ENCODE measurements at places on chromosomes 16 and 17. TPM values are rescaled to one million over a fixed set of nuclear protein-coding genes. Genes with fewer than 3 reads are reported as not detected.
A peak's percentile ranks its signal among the peaks of the same experiment; 100 is the strongest.

OR3A3 gene
- total RNA-seq: not detected

CACNG3 gene
- not detected for total RNA-seq

TNFRSF13B gene
- total RNA-seq: not detected

PRCD gene
- total RNA-seq: 21.4 TPM

DBNDD1 gene
- 8.1 TPM for total RNA-seq

KRTAP1-1 gene
- total RNA-seq: not detected

C17orf78 gene
- total RNA-seq: not detected

C17orf50 gene
- not detected for total RNA-seq

DNA sequence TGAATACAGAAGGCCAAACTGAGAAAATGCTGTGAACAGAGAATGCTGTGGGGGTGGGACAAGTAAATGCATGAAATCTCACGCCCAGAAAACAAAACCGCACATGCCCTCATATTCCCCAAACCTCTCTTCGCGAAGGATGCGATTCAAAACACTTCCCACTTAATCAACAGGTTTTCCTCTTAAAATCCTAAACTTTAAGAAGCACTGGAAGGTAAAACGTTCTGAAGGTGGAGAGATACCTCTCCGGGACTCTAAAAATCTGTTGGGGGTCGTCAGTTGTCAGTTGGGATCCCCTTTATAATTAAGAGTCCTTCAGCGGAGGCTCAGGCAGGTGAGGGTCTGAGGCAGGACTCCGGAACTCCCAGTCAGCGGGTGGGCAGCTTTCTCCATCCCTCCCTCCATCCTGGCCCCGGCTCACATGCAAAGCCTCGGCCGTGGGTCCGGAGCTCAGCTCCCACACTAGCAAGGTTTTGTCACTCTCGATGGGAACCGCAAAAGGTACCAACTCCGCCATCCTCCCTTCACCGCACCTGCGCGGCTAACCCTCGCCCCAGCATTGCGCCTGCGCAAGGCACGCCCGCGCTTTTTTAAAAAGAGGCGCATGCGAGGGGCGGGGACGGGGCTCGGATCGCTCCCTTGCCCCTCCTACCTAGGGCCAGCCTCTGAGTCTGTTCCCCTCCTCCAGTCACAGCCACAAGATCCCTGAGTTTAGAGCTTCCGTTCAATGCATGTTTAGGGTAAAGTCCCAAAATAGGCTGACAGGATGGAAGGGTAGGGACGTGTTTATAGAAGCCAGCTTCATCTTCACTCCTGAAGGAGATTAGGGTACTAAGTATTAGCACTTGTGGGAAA lies at the start of gene RDM1:
TSS of gene RDM1 (minus strand) at position 563 of the 855 bp plus-strand sequence. CDS start at position 517, 46 bp downstream.
- peaks cover 14% of the 10 kb centered on the region for H3K4me1 ChIP-seq
- peak within 1 kb of the TSS; percentile 34 for H3K4me3 ChIP-seq
- DNase-seq: no peak
- H3K27me3 ChIP-seq: no peaks in the 10 kb centered on the region

- DNase-seq: no peak
- H3K4me3 ChIP-seq: peak overlapping the region; percentile 72
- H3K36me3 ChIP-seq: no peaks in the 10 kb centered on the region
Observed at GRCh38 chr16:88782454-88783390, 2.3 kb downstream of the PIEZO1 start.

DNA sequence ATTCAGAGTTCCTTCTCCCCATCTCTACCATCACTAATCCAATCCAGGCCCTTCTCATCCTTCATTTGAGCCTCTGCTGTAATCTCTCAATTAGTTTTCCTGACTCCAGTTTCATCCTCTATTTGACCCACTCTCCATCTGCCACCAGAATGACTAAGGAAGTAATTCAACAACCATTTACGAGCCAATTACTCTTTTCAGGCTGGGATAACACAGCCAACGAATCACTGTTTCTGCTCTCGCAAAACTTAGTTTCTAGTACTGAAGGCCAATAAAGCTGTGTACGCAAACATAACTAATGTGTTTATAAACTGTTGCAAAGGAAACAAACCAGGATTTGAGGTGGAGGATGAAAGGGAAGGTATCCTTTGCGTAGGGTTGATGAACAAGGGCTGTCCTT lies 53.7 kb downstream of the MAP2K6 start:
- peaks cover 9% of the 10 kb centered on the region for H3K4me1 ChIP-seq
- H3K4me3 ChIP-seq: no peak overlapping the region
- H3K36me3 ChIP-seq: no peaks in the 10 kb centered on the region
- H3K27me3 ChIP-seq: no peaks in the 10 kb centered on the region
- DNase-seq: no peak
- H3K27ac ChIP-seq: no peak overlapping the region

DNA sequence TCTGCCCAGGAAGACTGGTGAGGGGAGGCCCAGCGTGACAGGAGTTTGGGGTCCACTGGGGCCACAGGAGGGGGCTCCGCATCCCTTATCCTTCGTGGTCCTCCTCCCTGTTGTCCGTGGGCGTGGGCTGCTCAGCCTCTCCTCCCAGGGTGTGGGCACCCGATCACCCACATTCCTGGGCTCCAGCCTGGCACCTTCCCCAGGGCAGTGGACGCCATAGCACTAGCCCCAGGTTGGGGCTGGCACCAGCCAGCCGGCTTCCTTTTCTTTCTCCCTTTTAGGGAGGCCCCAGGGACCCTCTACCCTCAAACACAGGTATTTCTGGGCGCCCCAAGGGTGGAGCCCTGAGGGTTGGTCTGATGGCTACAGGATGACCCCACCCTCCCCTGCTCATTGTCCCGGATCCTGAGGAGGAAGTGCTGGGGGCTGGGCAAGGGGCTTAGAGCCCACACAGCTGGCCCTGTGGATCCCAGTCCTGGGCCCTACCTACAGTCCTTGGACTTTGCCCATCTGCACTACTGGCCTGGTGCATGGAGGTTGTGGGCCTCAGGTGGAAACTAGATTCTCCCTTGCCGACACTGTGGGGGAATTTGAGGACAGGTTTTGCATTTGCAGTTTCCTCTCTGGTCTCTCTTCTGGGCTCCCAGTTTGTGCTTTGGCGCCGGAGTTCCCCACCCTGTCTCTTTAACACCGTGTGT lies 1.1 kb downstream of the KIF1C start:
- no peak for DNase-seq
- no peaks in the 10 kb centered on the region for H3K36me3 ChIP-seq
- H3K4me1 ChIP-seq: peaks cover 33% of the 10 kb centered on the region
- no peaks in the 10 kb centered on the region for H3K27me3 ChIP-seq

DNA sequence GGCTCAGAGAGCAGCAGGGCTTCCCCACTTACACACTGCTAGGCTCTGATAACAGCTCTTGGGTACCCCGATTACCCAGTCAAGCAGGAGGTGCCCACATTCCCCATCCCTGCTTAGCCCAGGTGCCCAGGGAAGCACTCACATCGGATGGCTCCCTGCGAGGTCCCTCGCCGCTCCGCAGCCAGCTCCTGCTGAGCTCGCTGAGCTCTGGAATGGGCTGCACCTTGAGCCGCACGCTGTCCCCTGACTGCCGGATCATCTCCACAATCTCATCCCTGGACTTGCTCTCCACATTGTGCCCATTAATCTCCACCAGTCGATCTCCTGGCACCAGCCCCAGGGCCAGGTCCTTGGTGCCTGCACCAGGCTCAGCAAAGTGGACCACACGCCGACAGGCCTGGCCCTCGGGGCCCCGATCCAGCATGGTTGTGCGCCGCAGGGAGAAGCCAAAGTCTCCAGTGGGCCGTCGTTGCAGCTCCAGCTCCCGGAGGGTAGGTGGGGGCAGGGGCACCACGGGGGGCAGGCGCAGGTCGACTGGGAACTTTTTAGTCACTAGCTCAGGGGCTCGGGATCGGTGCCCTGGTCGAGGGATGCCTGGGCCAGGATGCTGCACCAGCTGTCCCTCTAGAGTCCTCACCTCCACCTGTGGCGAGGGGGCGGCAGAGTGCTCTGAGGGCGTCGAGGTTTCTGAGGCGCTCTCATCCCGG lies 14.2 kb downstream of the MYO18A start:
- no peaks in the 10 kb centered on the region for H3K36me3 ChIP-seq
- no peak overlapping the region for H3K27ac ChIP-seq
- H3K27me3 ChIP-seq: no peaks in the 10 kb centered on the region

GRCh38 chr17:55421179-55421934 lies at the start of gene MMD:
Gene MMD, minus strand, starts transcription at chr17:55421835. Its CDS starts 140 bp downstream, at chr17:55421695.
- peak within 1 kb of the TSS; percentile 63 for H3K27ac ChIP-seq
- H3K27me3 ChIP-seq: no peaks in the 10 kb centered on the region
- no peaks in the 10 kb centered on the region for H3K36me3 ChIP-seq
- peaks cover 20% of the 10 kb centered on the region for H3K4me1 ChIP-seq

DNA sequence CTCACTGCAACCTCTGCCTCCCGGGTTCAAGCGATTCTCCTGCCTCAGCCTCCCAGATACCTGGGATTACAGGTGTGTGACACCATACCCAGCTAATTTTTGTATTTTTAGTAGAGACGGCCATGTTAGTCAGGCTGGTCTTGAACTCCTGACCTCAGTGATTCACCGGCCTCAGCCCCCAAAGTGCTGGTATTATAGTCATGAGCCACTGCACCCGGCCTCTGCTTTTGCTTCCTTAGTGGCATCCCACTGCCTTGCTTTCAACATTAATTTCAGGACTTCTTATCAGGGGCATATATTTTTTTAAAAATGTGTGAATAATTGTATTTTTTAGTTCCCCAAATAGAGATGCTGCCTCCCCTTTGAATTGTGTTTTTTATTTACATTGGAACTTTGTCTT lies 98.8 kb downstream of the SYCE1L start:
- no peaks in the 10 kb centered on the region for H3K27me3 ChIP-seq
- H3K36me3 ChIP-seq: no peaks in the 10 kb centered on the region
- no peak for DNase-seq
- no peaks in the 10 kb centered on the region for H3K4me1 ChIP-seq

DNA sequence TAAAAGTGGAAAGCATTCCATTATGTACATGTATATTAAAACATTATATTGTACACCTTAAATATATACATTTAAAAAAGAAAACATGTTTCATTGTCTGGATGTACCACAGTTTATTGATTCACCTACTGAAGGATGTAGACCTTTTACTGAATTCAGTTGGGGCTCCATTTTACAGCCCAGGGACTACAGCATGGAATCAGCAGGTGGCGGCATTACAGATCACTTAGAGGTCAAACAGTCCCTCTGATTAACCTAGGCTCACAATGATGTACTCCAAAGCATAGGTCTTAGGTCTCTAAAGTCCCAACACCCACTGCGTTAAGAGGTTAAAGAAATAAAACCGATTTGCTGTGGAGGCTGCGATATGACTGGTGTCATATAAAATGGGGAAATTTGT lies 490.9 kb downstream of the SHISA9 start:
- H3K4me1 ChIP-seq: no peaks in the 10 kb centered on the region

- H3K27me3 ChIP-seq: no peaks in the 10 kb centered on the region
- no peaks in the 10 kb centered on the region for H3K4me1 ChIP-seq
- H3K27ac ChIP-seq: no peak overlapping the region
- H3K4me3 ChIP-seq: no peak overlapping the region
- no peaks in the 10 kb centered on the region for H3K36me3 ChIP-seq
Observed at GRCh38 chr16:86387468-86388440, 122.6 kb upstream of the FOXF1 start.

DNA sequence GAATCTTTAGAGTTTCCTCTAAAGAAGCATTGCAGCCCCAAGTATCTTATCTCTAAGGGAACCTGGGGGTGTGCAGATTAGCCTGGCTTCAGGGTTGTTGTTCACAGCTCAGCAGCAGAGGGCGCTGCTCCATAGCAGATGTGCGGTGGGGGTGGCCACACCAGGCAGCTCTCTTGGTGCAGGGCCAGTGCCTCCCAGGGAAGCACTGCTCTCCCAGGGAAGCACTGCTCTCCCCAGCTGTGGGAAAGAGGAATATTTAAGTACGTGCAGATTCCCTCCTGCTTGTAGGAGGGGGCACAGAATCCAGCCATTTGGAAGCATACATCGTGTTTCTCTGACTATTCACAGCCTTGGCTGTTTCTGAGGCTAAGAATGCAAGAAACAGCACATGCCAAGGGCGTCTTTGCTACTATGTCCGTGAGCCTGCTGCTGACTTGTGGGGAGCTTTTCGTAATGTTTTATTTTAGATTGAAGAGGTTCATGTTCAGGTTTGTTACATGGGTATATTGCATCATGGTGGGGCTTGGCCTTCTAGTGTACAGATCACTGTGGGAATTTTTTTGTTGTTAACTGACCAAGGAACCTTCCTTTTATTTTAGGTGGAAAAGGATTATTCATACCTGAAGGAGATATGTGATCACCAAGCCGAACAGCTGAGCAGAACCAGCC lies 217.8 kb downstream of the SPECC1 start:
- no peaks in the 10 kb centered on the region for H3K27me3 ChIP-seq
- DNase-seq: no peak
- H3K4me1 ChIP-seq: no peaks in the 10 kb centered on the region
- no peaks in the 10 kb centered on the region for H3K36me3 ChIP-seq
- H3K27ac ChIP-seq: no peak overlapping the region

- H3K4me1 ChIP-seq: no peaks in the 10 kb centered on the region
- H3K27me3 ChIP-seq: no peaks in the 10 kb centered on the region
- H3K4me3 ChIP-seq: no peak overlapping the region
- H3K27ac ChIP-seq: no peak overlapping the region
Observed at GRCh38 chr16:64711026-64711425, 410.8 kb downstream of the CDH11 start.

DNA sequence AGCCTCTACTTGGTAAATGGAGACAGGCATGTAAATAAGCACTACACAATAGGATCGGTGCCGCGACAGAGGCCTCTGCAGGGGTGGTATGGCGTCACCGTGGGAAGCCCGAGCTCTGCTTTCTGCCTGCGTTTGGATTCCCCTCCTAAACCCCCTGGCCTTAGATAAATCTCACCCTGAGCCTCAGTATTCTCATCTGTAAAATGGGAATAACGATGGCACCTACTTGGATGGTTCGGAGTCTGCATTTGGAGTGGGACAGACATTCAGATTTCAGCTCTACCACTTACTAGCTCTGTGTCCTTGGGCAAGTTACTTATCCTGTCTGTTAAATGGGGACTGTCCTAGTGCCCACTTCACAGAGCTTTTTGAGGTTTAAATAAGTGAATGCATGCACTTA lies 42.8 kb upstream of the TNRC6A start:
- no peaks in the 10 kb centered on the region for H3K36me3 ChIP-seq
- H3K27ac ChIP-seq: peak overlapping the region; percentile 72
- H3K4me1 ChIP-seq: peaks cover 12% of the 10 kb centered on the region
- no peak for DNase-seq

DNA sequence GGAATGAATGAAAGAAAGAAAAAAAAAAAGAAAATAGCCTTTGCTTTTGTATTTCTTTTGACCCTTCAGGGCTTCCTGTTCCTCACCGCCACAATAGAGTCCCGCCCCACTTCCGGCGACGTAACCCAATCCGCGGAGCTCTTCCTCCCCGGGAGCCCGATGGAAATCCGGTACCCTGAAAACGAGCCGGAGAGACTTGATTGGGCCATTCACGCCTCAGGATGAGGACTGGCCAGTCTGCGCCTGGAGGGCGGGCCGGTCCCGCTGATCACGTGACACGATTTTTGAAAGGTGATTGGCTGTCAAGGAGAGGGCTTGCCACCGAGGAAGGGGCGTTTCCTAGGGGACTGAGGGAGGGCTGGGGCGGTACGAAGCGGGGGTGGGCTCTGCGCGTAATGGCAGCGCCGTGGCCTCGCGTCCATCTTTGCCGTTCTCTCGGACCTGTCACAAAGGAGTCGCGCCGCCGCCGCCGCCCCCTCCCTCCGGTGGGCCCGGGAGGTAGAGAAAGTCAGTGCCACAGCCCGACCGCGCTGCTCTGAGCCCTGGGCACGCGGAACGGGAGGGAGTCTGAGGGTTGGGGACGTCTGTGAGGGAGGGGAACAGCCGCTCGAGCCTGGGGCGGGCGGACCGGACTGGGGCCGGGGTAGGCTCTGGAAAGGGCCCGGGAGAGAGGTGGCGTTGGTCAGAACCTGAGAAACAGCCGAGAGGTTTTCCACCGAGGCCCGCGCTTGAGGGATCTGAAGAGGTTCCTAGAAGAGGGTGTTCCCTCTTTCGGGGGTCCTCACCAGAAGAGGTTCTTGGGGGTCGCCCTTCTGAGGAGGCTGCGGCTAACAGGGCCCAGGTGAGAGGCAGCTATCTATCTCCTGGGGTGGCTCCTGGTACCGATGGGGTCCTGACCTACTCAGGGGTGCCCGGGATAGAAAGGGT lies at the start of the genes PSME3IP1 and RSPRY1:
TSS of gene PSME3IP1 (minus strand) at position 95 of the 927 bp plus-strand sequence. CDS start 12,185 bp downstream, outside the sequence.
TSS of gene RSPRY1 (plus strand) at position 385 of the 927 bp plus-strand sequence. CDS start 18,330 bp downstream, outside the sequence.
- peak within 1 kb of the TSS; percentile 99 for H3K4me3 ChIP-seq
- H3K27me3 ChIP-seq: no peaks in the 10 kb centered on the region
- H3K4me1 ChIP-seq: peaks cover 42% of the 10 kb centered on the region
- peak; percentile 100 for DNase-seq
- peak within 1 kb of the TSS; percentile 91 for H3K27ac ChIP-seq

Measured in vagina (tissue), 2 donors.